ENCODE measurements at places on chromosomes 16 and 17.

DNA sequence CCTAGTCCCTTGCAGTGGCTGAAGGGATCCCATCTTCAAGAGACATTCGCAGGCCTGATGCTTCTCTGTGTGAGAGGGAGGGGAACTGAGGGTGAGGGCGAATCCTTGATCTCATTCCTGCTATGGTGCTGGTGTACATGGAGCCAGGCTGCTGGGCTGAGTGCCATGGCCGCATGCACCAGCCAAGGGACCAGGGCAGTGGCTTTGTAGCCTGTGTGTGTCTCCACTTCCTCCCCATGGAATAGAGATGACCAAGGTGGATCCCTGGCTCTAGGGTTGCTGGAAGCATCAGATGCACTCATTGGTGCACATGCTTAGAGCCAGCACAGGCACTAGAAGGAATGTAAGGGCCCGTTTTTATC is 195.0 kb downstream of the FOXL1 start:
- no peak for DNase-seq

- DNase-seq = no peak
Observed at GRCh38 chr16:2470603-2471015, 488 bp upstream of the NTN3 start.

DNA sequence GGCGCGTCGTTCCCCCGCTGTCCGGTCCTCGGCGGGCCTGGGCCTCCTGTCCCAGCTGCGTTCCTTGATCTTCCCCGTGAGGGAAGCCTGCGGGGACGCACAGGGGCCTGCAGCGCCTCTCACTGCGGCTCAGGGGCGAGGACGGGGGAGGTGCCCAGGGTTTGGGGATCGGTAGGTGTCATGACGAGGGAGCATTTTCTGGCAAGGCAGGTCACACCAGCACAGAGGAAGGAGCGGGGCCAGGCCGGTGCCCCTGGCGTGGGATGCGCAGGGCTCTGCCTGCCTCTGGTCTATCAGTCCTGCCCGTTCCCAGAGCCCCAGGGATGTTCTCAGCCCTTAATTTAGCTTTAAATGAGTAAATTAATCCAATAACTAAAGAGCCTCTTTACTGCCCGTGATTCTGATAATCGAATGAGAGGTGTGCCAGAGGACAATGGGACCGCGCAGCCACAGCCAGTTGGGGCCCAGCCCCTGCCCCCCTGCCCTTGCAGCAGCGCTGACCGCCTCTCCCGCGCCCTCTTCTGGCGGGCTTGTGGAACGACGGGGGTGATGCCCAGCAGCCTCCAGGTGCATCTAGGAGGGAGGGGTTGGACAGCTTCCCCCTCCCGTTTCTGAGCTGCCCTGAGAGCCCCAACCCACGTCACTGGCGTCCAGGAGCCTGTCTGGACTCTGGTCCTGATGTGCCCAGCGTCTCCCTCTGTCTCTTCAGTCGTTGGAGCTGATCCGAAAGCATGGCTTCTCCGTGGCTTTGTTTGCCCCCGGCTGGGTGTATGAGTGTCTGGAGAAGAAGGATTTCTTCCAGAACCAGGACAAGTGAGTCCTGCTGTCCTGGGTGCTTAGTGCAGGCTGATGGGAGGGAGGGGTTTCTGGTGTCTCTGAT is 7.9 kb downstream of the ENGASE start:
- DNase-seq = no peak

DNA sequence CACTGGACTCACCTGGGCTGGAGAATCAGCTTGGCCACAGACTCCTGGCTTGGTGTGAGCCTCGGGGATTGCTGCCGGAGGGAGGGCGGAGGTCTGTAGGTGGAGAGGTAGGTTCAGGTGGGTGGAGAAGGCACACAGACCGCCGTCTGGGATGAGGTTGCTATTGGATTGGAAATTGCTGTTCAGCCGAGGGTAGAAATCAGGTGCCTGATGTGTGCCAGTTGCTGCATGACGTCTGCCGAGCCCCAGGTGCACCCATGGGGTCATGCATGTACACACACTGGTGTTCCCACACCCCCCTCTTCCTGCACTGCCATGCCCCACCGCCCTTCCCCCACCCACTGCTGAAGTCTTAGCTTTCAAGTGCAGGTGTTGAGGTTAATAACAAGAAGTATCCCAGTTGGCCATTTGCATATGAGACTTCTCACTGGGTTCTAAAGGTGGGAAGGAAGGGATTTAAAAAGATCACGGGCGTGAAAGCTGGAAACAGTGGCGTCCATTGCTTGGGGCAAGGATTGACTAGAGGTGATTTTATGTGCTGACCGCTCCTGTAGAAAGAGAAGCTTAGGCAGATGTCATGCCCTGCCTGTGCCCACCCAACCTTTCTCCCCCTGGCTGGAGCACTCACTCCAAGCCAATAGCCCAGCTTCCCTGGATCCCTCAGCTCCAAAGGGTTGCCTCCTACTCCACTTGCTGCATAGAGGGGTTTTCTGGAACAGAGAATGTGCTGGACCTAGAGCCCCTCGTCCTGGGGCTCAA is 193.6 kb downstream of the CCDC182 start:
- no peak for DNase-seq

GRCh38 chr17:1746975-1747543 is 4.4 kb downstream of the SERPINF2 start:
- DNase-seq = no peak

DNA sequence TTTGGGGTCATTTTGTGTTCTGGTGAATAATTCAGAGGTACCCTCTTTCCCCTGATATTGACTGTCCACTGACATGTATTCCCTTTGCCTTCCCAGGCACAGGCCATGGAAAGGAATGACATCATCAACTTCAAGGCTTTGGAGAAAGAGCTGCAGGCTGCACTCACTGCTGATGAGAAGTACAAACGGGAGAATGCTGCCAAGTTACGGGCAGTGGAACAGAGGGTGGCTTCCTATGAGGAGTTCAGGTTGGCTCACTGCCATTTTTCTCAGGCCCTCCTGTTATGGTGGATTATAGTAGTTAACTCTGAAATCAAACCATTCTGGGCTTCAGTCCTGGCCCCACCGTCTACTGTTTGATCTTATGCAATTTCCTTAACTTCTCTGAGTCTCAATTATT is 1.6 kb upstream of the EFTUD2 start:
- DNase-seq = no peak

DNA sequence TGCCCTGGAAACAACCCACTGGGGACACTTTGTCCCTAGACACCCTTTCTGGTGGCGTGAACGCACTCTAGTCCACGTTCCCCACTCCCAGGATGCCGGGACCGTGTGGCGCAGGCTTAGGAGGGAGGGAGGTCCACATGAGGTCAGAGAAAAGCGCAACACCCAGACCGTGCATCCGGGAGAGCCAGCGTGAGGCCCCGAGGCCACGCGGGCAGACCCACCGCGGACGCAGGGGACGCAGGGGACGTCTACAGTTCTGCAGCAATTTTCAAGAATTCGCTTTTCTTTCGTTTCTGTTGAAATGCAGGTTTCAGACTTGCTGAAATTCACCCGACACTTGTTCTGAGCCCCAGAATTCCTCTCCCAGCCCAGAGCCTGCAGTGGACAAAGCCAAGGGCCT is 4.7 kb downstream of the RFNG start:
- no peak for DNase-seq

DNA sequence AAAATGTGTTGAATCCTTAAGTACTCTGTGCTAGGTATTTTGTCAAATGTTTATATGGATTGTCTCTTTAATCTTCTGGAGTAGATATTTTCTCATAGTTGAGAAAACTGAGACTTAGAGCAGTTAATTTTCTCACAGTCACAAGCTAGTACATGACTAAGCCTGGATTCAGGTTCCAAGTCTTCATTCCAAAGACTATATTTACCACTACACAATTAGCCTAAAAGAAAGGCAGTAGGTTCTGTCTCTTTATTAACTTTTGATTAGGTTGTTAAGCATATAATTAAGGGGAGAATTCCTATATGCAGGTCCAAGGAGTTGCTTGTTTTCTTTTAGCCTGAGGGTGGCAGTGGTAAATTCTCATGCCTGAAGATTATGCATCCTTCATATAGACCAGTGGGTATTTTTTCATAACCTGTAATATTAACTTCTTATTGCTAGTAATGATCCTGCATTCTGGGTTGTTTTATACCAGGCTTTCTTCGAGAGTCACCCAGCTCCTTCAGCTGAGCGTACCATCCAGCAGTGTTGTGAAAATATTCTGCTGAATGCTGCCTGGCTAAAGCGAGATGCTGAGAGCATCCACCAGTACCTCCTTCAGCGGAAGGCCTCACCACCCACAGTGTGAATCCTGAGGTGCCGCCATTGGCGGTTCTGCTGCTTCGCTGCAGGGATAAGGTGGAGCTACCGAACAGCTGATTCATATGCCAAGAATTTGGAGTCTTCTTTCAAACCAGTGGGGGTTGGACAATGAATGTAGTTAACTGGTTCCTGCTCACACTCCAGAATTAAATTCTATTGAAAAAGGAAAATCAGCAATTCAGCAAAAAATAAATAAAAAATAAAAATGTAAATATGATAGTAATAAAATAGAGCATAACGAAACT is 28.2 kb upstream of the KPNB1 start:
- DNase-seq = no peak

- DNase-seq = no peak
Observed at GRCh38 chr16:52070341-52071057, 476.4 kb downstream of the TOX3 start.

- DNase-seq = no peak
Observed at GRCh38 chr17:31525801-31526549, 134.5 kb downstream of the RAB11FIP4 start.

- DNase-seq = peak; percentile 86
Observed at GRCh38 chr17:78253946-78254672, 22.7 kb downstream of the TMEM235 start.

DNA sequence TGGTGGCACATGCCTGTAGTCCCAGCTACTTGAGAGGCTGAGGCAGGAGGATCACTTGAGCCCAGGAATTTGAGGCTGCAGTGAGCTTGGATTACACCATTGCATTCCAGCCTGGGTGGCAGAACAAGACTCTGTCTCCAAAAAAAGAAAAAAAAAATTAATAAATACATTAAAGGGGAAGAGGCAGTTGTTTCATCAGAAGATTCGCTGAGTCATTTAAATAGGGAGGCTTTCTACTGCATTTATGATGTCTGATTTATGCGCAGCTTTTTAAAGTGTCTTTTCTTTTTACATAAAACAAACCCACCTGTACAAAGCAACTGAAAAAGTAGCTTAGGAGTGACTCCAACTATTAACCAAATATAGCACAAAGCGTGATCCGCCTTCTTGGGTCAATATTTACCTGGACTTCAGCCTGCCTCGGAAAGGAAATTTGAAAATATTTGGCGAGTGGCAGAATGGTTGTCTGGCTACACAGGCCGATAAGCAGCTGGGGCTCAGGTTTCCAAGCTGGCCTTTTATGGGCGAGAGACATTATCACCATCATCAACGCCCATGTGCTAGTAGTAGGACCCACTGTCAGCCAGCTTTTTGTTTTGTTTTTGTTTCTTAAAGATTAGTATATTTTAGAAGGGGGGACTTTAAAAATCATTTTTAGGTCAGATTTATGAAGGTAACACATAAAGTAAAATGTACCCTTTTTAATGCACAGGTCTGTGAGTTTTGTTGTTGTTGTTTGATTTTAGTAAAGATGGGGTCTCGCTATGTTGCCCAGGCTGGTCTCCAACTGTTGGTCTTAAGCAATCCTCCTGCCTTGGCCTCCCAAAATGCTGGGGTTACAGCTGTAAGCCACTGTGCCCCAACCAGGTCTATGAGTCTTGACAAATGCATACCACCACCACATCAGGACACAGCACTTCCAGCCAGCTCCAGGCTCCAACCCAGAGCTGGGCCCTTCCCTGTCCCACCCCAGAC is 42.5 kb upstream of the RASD1 start:
- DNase-seq = no peak

DNA sequence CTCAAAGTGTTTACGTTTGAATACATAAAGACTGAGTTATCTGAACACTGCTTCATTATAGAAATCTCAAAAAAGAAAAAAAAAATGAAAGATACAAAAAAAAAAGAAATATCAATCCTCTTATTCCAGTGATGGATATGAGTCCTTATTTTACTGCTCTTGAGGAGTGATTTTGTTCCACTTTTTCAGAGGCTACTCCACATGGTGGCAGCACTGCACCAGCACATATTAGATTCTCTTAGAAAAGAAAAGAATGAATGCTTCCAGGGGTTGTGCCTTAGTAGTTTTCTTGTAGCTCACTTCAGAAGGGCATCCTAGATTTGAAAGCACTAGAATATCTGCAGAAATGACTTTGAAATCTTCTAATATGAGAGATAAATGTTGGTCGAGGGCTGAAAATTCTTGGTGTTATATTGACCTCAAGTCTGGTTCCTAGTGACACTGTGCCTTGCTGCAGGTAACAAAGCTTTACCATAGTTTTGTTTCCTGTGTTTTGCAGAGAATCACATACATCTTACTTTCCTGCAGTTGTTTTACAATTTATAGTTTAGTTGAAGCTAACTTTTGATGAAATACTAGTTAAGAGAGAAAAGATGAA is 25.9 kb downstream of the AP2B1 start:
- DNase-seq = peak; percentile 50

DNA sequence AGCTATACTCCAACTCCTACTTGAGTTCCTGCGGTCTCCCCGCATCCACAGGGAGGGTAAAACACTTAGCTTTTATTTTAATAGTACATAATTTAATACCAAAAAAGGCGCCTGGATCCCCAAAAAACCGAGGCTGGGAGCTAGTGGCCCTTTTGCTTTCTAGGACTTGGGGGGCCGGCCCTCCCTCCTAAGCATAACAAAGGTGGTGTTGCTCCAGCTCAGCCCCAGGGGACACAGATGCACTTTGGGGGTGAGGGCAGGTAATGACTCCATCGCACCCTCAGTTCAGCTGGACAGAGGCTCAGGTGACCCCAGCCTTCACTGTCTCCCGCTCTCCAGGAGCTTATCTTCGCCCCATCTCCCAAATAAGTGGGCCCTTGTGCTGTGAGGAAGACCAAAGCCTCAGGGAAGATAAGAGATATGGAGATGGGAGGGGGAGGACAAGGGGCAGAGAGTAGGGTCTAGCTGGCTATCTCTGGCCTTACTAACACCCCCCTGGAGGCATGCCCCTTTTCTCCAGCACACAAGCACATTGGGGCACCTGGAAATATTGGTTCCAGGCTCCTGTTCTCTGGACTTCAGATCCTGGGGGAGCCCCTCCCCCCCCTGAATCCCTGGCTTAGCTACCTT is 2.8 kb upstream of the NHERF1 start:
- no peak for DNase-seq

DNA sequence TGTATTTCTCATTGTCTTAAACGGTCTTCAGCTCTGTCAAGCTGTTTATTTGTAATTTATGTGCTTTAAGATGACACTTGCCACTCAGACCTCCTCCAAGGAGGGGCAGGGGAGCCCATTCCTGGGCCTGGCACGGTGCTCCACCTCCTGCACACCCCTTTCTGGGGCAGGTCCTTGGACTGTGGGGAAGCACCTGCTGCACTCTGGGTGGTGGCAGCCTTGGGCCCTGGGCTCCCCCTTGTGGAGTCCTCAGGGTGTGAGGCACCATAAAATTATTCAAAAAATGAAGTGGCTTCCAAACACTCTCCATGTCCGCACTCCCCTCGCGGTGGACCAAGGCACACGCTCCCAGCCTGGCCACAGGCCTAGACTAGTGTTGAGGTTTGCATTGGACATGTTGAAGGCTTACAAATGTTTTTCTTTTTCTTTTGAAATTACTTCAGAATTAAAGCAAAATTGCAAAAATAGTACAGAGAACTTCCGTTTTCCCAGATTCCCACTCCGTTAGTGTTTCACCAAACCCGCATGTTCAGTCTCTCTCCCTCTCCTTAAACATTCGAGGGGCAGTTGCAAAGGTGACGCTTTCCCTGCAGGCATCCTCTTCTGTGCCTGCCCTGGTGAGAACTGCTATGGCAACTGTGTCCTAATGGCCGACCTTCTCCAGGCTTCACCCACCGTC is 32.4 kb downstream of the FOXK2 start:
- DNase-seq = peak; percentile 68

- no peak for DNase-seq
Observed at GRCh38 chr17:3983606-3984484, 19.6 kb upstream of the ATP2A3 start.
